A549 treated with ZK216348 at 1 μM for 4 hours (cell line): ENCODE measurements at places on chromosomes 12 and 14. TPM values are rescaled to one million over a fixed set of nuclear protein-coding genes. Genes with fewer than 3 reads are reported as not detected.

The CDK2 gene
- total RNA-seq, result 48.3 to 60.3 TPM (median 53.6 TPM) in 5 replicates

The SLC8A3 gene
- total RNA-seq, result not detected in 5 replicates

The LYSET gene
- 29.4 to 44.0 TPM (median 33.7 TPM) in 5 replicates for total RNA-seq

The LMNTD1 gene
- total RNA-seq, result not detected in 5 replicates

The ACSS3 gene
- 0.04 to 0.06 TPM in 2 of 5 replicates, not detected in the others for total RNA-seq

The MUCL1 gene
- total RNA-seq, result not detected in 5 replicates

The DPY19L2 gene
- total RNA-seq, result 1.3 to 3.3 TPM (median 2.6 TPM) in 5 replicates

The FAM186B gene
- total RNA-seq, result 0.11 to 0.23 TPM (median 0.14 TPM) in 3 of 5 replicates, not detected in the others
